ENCODE measurements at places on chromosomes 2 and 18.

- no peak for DNase-seq
Measured at GRCh38 chr2:143603846-143604565, 474.8 kb downstream of the ARHGAP15 start.

DNA sequence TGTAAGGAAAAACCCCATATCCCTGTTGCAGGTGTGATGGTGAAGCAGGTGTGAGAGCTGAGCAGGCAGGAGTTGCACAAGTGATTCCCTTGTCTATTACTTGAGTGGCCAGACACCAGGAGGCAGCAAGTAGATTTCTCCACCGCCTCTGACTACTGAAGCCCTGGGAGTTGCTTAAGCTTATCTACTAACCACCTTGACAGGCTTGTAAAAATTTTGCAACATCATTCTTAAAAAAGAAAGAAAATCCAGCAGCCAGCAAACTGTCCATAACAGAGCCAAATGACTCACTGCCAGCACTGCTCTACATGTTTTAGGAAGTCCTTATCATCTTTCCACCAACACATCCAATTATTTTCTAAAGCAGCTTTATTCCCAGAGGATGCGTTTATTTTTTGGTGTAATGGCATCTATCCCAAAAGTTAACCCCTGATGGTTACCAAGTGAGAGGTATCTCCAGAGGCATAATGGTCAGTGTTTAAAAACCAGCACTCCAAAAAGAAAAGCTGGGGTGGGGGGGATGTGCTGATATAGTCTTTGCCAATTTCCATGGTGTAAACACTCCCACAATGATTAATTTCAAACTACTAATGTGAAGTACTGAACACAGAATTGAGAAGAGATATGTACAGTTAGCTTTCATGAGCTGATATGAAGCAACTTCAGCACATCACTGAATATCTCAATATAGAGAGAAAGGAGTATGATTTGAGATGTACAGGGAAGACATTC lies 16.3 kb upstream of the GPR39 start:
- DNase-seq: no peak

DNA sequence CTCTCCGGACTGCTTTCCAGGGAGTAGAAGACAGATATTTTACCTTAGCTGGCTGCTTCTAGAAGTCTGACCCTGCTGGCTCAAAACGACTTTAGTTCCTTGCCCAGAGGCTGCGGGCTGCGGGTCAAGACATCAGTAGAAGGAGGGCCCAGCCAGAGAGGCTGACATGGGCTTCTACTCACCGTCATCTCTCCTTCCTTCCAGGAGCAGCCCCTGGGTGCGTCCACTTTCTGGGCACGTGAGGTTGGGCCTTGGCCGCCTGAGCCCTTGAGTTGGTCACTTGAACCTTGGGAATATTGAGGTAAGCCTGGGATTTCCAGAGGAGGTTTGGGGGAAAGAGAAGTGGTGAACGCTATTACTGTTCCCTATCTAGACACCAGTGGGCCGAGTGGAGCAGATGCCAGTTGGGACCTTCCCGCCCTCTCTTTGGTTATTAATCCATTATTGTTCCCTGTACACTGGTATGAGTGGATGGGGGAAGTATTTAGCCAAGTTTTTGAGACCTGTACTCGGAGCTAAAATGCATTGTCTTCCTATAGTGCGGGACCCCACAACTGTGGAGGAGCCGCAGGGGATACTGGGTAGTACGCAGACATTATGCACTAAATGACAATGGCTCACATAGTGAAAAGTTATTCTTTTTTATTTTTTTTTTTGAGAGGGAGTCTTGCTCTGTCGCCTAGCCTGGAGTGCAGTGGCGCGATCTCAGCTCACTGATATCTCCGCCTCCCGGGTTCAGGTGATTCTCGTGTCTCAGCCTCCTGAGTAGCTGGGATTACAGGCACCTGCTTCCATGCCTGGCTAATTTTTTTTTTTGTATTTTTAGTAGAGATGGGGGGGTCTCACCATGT lies 26.3 kb upstream of the CASP8 start:
- DNase-seq: no peak

- no peak for DNase-seq
Measured at GRCh38 chr18:9096007-9096371, 6.5 kb upstream of the NDUFV2 start.

DNA sequence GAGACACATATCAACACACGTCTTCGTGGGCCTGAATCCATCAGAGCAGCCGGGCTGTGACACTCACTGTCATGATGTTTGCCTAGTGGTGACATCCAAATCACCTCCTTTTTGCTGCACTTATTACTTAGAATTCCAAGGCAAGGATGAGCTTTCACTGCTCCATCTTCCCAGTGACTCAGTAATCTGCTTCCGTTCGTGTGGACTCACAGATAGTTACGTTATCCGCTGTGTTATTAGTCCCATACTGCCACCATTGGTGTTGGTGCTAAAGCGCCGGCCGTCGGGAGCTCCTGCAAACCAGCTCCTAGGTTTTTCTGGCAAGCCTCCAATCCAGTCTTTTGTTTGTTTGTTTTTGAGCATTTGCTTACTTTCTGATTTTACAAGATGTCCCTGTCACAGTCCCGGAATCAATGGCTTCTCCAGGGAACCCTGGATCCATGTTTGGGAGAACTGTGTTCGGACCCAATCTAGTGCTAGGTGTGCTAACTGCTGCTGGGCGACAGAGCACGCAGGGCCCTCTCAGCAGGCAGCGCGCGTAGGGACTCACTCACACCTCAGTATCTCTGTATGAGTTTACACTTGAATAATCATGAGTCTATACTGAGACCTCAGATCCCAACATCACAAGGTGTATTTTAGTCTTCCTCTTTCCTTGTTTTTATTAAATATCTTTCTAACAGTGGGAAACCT lies 42.6 kb downstream of the HDAC4 start:
- no peak for DNase-seq

GRCh38 chr2:176409671-176410070 lies 140.4 kb downstream of the MTX2 start:
- DNase-seq: no peak

DNA sequence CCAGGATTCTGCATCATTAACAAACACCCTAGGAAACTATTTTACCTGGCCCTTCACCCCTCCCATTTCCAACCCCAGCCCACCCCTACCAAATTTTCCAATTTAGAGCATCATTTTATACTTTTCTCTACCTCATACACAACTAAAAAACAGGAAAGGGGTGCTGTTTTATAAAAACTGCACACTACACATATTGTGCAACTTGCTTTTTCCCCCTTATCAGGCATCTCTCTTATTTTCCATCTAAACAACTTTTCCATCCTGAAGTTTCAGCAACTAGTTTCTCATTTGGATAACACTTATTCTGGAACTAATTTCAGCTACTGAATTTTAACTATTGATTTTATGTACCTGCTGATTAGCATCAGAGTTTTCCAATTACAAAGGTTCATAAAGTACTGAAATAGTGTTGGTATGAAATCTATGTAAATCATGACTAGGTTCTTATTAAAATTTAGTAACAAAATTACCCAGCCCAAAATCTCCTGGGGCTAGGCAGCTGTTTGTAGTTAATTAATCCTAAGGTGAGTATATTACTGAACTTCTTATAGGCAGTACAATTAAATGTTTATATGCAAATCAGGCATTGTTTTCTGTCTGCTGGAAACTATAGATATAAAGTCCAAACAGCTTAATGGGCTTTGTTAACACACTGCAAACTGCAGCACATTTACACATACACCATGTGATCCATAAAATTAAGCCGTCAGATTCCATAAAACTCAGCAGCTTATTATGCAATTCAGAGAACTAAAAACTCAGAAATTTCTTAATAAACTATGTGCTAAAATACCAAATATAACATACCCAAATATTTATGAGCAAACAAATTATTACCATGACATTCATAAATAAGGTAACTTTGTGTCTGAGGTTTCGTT lies 7.9 kb downstream of the SF3B1 start:
- no peak for DNase-seq

- DNase-seq: no peak
Measured at GRCh38 chr2:128314348-128315121, 4.1 kb downstream of the HS6ST1 start.

GRCh38 chr18:23230686-23231085 lies 95.4 kb downstream of the CABLES1 start:
- DNase-seq: no peak

DNA sequence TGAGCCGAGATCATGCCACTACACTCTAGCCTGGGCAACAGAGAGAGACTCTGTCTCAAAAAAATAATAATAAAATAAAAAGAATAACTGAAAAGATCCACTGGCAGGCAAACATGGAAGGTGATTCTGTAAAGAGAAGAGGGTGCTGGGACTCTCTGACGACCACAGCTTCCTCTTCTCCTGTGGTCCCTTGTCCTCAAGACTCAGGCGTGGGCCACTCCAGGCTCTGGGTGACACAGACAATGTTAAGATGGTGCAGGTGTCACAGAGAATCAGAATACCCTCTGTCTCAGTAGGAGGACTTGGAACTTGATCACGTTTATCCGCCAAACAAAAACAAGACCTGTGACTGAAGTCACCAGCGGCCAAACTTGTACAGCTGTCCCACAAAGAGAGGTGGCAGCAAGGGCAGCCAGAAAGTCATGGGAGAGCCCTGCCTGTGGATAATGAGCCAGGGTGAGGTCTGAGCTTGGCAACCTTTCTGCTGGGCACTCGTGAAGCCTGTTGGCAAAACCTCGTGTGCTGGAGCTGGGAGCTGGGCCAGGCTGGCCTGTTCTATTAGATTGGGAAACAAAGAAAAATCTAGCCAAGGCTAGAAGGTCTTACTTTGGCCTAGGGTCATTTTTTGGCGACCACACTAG lies 76.4 kb upstream of the ITGA6 start:
- DNase-seq: no peak

DNA sequence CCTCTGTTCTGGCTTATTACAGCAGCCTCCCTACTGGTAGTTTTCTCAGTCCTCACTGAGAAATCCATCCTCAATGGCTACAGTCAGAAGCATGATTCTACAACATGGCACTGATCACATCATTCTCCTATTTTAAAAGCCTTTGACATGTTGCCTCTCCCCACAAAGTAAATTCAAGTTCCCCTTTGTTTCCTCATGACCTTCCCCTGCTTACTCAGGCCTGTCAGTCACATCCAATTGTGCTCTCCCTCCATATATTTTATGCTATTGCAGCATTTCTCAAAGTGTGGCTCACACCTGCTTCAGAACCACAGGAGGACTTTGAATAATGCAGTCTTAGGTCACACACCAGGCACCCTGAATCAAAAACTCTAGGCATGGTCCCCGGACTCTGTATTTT lies 124.6 kb downstream of the SPOPL start:
- DNase-seq: no peak

- no peak for DNase-seq
Measured at GRCh38 chr2:240364582-240364960, 70.9 kb upstream of the GPC1 start.

DNA sequence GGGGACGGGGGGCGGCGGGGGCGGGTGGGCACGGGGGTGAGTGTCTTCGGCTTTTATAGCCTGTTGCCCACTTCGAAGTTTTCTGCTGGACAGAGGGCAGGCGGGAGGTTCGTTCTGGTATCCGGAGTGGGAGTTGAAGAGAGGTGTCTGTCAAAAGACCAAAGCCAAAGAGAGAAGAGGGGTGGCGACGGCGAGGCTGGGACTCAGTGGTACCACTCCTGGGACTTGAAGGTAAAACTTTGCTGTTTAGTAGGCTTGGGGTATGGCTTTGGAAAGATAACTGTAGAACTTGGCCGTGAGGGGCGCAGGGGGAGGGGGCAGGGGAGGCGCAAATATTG lies 215.8 kb upstream of the DTNA start:
- DNase-seq: peak; percentile 21

DNA sequence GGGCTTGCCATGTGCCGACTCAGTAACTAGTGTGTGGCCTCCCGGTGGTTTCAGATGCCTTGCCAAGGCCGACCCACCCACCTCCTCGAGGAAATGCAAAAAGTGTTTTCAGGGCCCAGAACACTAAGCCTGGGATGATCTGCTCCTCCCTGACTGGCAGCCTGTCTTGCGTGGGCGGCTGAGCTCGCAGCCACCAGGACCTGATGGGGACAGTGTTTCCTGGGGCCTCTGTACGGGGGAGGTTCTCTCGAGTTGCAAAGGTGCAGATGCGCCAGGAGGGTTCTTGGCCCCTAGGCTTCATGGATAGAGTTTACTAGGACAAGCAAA lies 85.2 kb downstream of the GLI2 start:
- no peak for DNase-seq

GRCh38 chr2:54999182-54999581 lies 51.1 kb downstream of the RTN4 start:
- no peak for DNase-seq

DNA sequence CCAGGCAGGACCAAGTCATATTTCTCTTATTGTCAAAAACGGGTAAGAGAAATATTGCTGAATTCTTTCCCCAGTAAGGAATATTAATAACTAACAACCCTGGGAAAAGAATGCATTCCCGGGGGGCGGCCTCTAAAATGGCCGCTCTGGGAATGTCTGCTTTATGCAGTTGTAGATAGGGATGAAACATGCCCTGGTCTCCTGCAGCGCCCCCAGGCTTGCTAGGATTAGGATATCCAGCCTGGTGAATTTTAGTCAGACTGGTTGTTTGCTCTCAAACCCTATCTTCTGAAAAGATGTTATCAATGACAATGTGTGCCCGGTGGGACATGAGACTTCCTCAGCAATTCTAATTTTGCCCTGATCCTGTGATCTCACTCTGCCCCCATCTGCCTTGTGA lies 448.1 kb downstream of the PTH2R start:
- DNase-seq: peak; percentile 16

- no peak for DNase-seq
Measured at GRCh38 chr18:9069601-9070000, 32.9 kb upstream of the NDUFV2 start.

GRCh38 chr18:79787527-79787864 lies 10.2 kb upstream of the KCNG2 start:
- no peak for DNase-seq

GRCh38 chr2:169673921-169674320 lies 20.3 kb downstream of the CFAP210 start:
- DNase-seq: no peak

- no peak for DNase-seq
Measured at GRCh38 chr2:167114018-167114417, 225.7 kb downstream of the XIRP2 start.

DNA sequence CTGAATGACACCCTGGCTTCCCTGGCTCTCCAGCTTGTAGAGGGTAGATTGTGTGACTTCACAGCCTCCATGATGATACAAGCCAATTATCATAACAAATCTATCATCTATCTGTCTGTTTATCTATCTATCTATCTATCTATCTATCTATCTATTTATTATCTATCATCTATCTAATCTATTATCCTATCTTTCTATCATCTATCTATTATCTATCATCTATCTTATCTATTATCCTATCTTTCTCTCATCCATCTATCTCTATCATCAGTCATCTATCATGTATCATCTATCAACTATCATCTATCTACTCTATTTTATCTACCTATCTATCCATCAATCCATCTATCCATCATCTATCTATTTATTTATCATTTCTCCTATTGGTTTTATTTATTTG lies 361.8 kb downstream of the RNF144A start:
- DNase-seq: no peak

DNA sequence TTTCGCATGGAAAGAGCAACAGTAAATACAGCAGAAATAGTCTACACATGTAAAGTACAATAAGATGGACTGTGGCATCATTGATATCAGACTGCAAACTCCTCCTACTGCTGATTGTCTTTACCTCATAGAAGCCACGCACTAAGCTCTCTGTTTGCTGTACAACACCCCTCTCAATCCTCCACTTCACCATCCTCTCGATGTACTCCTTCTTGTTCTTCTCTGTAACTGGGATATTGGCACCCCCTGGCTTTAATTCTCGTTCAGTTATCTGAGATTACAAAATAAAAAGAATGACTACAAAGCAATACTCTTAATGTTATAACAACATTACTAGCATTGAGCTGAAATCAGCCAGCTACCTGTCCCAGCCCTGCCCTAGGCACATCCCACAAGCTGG lies 49.3 kb upstream of the STK17B start:
- no peak for DNase-seq

- no peak for DNase-seq
Measured at GRCh38 chr2:75317316-75317715, 118.0 kb upstream of the TACR1 start.
